ENCODE measurements at places on chromosomes 4 and X.

DNA sequence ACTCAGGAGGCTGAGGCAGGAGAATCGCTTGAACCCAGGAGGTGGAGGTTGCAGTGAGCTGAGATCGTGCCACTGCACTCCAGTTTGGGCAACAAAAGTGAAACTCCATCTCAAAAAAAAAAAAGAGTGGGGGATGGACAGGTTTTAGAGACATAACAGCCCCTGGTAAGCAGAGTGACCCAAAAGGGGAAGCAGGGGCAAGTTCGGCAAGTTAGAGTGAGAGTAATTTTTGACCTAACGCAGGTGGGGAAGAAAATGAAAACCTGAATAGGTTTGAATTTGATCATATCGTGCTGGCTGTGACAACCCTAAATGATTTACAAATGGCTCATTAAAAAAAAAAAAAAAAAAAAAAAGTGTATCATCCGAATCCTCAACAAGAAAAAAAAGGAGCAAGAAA is 25.7 kb upstream of the TMEM131L start:
- no peak for DNase-seq

DNA sequence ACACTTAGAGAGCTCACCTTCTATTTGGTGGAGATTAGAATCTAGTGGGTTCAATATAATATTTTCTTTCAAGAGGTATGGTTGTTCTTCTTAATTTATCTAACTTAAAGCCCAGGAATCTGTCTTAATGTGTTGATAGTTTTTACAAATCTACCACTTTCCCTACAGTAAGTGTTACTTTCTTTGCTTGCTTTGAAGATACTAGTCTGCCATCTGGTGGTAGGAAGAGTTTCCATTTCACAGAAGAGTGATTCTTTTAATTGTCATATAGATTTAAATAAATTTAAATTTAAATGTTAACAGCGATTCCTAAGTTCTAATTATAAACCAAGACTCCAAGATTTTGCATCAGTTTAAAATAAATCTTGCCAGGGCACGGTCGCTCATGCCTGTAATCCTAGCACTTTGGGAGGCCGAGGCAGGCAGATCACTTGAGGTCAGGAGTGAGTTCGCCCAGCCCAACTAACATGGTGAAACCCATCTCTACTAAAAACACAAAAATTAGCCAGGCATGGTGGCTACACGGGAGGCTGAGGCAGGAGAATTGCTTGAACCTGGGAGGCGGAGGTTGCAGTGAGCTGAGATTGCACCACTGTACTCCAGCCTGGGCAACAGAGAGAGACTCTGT is 43.5 kb downstream of the NUDT9 start:
- DNase-seq = peak; percentile 56

- peak; percentile 30 for DNase-seq
Measured at GRCh38 chr4:94548571-94548970, 96.8 kb downstream of the PDLIM5 start.

GRCh38 chr4:3221996-3222395 is 27.0 kb upstream of the MSANTD1 start:
- DNase-seq = no peak

GRCh38 chrX:129091097-129091496 is 432.2 kb downstream of the SMARCA1 start:
- DNase-seq = no peak

DNA sequence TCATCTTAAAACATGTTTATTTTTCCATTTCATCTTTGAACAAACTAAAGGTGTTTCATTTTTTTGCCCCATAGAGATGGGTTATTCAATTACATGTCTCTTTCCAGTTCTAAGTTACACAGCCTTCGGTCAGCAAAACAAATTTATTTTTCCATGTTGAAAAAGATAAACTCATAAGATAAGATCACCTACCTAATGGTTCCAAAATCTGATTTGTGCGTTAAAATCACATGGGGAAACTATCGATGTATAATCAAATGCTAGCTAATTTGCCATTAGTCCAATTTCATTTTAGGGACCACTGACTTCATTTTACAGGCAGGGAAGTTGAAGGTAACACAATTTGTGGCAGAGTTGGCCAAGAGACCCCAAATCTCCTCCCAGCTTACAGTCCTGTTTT is 67.2 kb upstream of the ACSL1 start:
- DNase-seq = no peak

- no peak for DNase-seq
Measured at GRCh38 chr4:111812114-111812513, 333.1 kb upstream of the FAM241A start.

DNA sequence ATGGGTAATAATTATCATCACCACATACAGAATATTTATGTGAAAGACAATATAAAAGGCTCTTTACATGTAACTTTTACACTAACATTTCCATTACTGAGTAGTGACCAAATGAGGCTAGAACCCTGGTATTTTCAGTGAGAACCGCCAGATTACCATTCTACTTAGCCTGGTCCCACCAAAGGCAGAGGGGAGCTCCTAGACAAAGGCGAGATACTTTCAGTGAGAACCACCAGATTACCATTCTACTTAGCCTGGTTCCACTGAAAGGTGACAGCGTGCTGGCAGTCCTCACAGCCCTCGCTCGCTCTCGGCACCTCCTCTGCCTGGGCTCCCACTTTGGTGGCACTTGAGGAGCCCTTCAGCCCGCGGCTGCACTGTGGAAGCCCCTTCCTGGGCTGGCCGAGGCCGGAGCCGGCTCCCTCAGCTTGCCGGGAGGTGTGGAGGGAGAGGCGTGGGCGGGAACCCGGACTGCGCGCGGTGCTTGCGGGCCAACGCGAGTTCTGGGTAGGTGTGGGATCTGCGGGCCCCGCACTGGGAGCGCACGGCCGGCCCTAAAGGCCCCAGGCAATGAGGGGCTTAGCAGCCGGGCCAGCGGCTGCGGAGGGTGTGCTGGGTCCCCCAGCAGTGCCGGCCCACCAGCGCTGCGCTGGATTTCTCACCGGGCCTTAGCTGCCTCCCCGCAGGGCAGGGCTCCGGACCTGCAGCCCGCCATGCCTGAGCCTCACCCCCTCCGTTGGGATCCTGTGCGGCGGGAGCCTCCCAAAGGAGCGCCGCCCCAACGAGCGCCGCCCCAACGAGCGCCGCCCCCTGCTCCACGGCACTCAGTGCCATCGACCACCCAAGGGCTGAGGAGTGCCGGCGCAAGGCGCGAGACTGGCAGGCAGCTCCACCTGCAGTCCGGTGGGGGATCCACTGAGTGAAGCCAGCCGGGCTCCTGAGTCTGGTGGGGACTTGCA is 1276.1 kb downstream of the PCDH7 start:
- no peak for DNase-seq
